Natural killer cell treated with Interleukin-12 subunit alpha and Interleukin-12 subunit beta and Interleukin-15 and Interleukin-18, amount 100 ng/mL, for 72 hours (primary cell): ENCODE measurements at places on chromosomes 5 and 9.

GRCh38 chr9:79977510-79978197 is 405.9 kb downstream of the TLE4 start:
- no peak overlapping the region for H3K27ac ChIP-seq
- H3K4me1 ChIP-seq: no peaks in the 10 kb centered on the region

GRCh38 chr9:77748214-77748772 is 100.2 kb upstream of the GNA14 start:
- H3K36me3 ChIP-seq: no peaks in the 10 kb centered on the region
- no peaks in the 10 kb centered on the region for H3K4me1 ChIP-seq
- H3K4me3 ChIP-seq: no peak overlapping the region
- H3K27ac ChIP-seq: no peak overlapping the region

DNA sequence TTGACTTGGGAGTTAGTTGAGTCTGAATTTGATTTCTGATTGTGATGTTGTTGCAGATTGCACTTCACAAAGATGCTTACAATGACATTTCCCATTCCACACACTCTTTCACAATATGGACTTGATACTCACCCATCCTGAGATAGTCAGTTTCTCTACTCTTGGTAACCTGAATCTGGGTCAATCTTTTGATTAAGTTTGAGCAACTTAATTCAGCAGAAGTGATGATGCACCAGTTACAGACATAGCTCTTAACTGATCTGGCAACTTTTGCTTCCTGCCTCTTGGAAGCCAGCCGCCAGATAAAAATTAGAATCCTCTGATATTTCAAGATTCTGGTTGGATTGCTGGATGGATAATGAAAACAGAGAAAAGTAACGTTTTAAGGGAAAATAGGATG is 79.7 kb upstream of the OSMR start:
- DNase-seq: no peak
- H3K4me3 ChIP-seq: no peak overlapping the region
- peaks cover 9% of the 10 kb centered on the region for H3K27me3 ChIP-seq
- H3K27ac ChIP-seq: no peak overlapping the region
- peaks cover 6% of the 10 kb centered on the region for H3K36me3 ChIP-seq
- H3K4me1 ChIP-seq: no peaks in the 10 kb centered on the region

DNA sequence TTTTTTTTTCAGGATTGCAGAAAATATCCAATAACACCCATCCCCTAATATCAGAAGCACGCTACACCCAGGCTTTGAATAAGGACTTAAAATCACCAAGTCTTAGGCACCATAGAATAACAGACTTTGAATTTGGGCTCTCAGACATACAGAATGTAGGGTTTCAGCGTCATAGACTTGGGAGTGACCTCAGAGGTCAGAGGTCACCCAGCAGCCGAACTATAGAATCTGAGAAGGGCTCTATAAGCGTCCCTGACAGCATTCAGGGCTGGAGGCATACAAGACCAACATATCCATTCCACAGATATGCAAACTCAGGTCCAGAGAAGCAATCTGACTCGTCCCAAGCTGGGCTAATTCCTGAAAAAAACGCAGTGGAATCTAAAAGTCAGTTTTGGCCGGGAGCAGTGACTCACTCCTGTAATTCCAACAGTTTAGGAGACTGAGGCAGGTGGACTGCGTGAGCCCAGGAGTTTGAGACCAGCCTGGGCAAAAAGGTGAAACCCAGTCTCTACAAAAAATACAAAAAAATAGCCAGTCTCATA is 34.7 kb downstream of the SLC6A7 start:
- H3K4me1 ChIP-seq: no peaks in the 10 kb centered on the region
- no peak for DNase-seq
- no peak overlapping the region for H3K27ac ChIP-seq
- H3K36me3 ChIP-seq: no peaks in the 10 kb centered on the region
- no peak overlapping the region for H3K4me3 ChIP-seq

GRCh38 chr5:126383776-126384175 is 39.4 kb upstream of the GRAMD2B start:
- H3K27ac ChIP-seq: no peak overlapping the region
- no peaks in the 10 kb centered on the region for H3K4me1 ChIP-seq
- H3K4me3 ChIP-seq: no peak overlapping the region
- H3K36me3 ChIP-seq: peaks cover 4% of the 10 kb centered on the region

- no peak overlapping the region for H3K4me3 ChIP-seq
- no peaks in the 10 kb centered on the region for H3K4me1 ChIP-seq
- H3K27me3 ChIP-seq: no peaks in the 10 kb centered on the region
- no peak overlapping the region for H3K27ac ChIP-seq
- H3K36me3 ChIP-seq: no peaks in the 10 kb centered on the region
- DNase-seq: no peak
Measured at GRCh38 chr5:86500947-86501346, 116.8 kb upstream of the COX7C start.

GRCh38 chr5:123092696-123093095 is 3.7 kb downstream of the PRDM6 start:
- peaks cover 78% of the 10 kb centered on the region for H3K27me3 ChIP-seq
- no peak overlapping the region for H3K27ac ChIP-seq
- H3K4me3 ChIP-seq: no peak overlapping the region
- peaks cover 6% of the 10 kb centered on the region for H3K36me3 ChIP-seq

DNA sequence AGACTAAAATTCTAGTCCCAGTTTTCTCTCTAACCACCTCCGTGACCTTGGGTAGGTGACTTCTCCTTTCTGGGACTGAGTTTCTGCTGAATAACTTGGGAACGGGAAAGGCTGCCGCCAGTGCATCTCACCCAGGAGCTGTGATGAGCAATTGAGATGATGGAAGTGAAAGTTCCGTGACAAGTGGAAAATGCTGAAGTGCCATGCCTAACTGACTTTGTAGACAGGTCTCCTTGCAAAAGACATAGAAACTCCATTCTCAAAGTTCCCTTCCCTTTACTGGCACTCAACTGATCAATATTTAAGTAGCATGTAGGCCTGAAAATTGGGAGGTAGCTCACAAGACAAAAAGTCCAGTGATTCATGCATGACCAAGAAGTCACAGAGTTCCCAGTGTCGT is 6.3 kb upstream of the ADAM19 start:
- no peaks in the 10 kb centered on the region for H3K27me3 ChIP-seq
- no peak for DNase-seq
- no peak overlapping the region for H3K4me3 ChIP-seq
- H3K27ac ChIP-seq: peak overlapping the region; percentile 32

DNA sequence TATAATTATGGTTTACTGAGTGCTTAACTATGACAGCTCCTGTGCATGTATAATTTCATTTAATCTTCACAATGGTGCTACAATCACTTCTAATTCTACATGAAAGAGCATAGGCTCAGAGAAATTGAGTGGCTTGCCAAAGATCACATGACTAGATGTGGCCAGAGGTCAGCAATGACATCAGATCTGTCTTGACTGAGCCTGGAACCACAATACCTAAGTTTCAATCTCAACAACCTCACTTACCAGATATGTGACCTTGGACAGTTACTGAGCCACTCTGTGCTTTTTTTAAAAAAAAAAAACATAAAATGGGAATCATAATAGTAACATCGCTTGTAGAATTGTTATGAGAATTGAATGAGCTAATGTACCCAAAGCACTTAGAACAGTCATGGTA is 130.7 kb downstream of the TRIM32 start:
- H3K4me1 ChIP-seq: no peaks in the 10 kb centered on the region
- peaks cover 2% of the 10 kb centered on the region for H3K27me3 ChIP-seq
- H3K4me3 ChIP-seq: no peak overlapping the region
- H3K36me3 ChIP-seq: no peaks in the 10 kb centered on the region
- H3K27ac ChIP-seq: no peak overlapping the region

GRCh38 chr9:37792122-37792521 is 7.3 kb upstream of the EXOSC3 start:
- H3K27ac ChIP-seq: no peak overlapping the region
- no peak overlapping the region for H3K4me3 ChIP-seq
- H3K36me3 ChIP-seq: peaks cover 5% of the 10 kb centered on the region
- no peak for DNase-seq

DNA sequence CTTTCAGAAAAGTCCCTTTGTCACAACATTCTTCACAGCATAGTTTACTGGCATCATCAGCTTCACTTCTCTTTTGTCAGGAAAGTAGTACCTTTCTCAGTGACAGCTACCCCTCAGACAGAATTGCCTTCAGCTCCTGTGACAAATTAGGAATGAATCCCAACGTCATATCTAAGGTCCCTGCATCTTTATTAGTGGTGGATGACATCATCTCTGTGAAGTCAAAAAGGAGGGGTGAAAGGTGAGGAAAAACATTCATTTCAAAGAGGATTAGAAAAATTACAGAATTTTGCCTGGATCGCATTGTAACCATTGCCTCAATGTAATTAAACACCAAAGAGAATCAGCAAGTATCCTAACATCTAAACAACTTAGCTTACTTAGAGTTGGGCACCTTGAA is 7.9 kb upstream of the INSL6 start:
- no peaks in the 10 kb centered on the region for H3K36me3 ChIP-seq
- H3K4me3 ChIP-seq: no peak overlapping the region
- no peak for DNase-seq
- H3K27me3 ChIP-seq: peaks cover 34% of the 10 kb centered on the region

DNA sequence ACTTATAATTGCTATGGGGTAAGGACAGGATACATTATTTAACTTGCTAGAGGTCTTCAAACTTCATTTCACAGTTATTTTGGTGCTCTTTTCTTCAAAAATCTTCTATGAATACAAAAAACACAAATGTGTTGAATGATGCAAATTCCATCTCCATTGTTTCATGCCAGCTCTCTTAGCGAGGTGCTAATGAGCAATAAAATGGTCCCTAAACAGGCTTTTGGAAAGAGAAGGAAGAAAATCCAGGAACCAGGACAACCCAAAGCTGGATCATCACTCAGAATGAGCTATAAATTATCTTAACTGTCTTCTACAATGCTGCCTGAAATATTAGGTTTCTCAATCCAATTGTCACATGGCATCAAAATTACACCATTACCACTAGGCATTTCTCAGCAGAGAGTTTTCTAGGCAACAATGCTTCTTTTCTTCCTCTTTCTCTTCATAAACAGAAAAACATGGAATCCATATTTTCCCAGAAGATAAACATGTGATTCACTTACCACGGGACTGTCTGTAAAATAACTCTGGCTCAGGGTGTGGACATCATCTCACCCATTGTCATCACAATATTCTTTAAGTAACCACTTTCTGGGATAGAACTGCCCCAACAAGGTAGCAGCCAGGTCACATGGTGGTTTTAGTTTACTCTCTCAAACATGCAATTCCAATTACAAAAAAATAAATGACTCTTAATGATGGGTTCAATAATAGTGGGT is 249.4 kb downstream of the NPR3 start:
- no peak overlapping the region for H3K27ac ChIP-seq
- DNase-seq: no peak
- H3K27me3 ChIP-seq: peaks cover under 1% of the 10 kb centered on the region
- no peaks in the 10 kb centered on the region for H3K36me3 ChIP-seq

GRCh38 chr9:86242071-86242470 is 17.4 kb downstream of the C9orf153 start:
- no peak overlapping the region for H3K4me3 ChIP-seq
- no peak overlapping the region for H3K27ac ChIP-seq
- peaks cover 6% of the 10 kb centered on the region for H3K27me3 ChIP-seq
- no peaks in the 10 kb centered on the region for H3K4me1 ChIP-seq

- no peak overlapping the region for H3K27ac ChIP-seq
- no peaks in the 10 kb centered on the region for H3K27me3 ChIP-seq
- H3K4me3 ChIP-seq: no peak overlapping the region
Measured at GRCh38 chr5:117943541-117943940, 1044.8 kb downstream of the DTWD2 start.

DNA sequence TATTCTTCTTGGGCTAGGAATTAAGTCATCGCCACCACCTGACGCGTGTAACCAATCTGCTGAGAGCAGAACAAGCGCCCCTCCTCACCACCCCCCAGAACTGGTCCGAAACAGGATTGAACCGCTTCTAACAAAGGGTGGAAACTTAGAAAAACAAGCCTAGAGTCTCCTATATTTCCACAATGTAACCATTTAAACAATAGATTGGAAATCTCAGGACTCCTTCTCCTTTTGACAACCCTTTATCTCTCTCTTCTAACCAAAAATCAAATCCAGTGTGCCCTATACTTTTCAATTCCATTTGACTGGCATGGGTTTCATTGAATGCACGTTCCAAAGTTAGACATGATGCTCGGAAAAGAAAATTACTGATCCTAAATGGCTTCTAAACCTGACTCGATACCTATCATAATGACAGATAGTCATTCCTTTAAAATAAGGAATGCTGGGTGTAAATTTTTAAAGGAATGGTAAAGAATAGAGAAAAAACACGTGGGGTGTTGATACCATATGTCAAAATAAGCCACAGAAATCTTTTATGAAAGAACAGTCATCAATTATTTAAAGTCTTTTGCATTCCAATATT is 1.2 kb downstream of the ARRDC3 start:
- no peaks in the 10 kb centered on the region for H3K27me3 ChIP-seq
- DNase-seq: peak; percentile 77
- H3K27ac ChIP-seq: peak overlapping the region; percentile 94
- H3K4me1 ChIP-seq: peaks cover 31% of the 10 kb centered on the region
- peaks cover 11% of the 10 kb centered on the region for H3K36me3 ChIP-seq

- DNase-seq: no peak
- peaks cover 12% of the 10 kb centered on the region for H3K4me1 ChIP-seq
- H3K27ac ChIP-seq: no peak overlapping the region
Measured at GRCh38 chr9:120630333-120630732, 50.4 kb upstream of the CDK5RAP2 start.

- peaks cover 6% of the 10 kb centered on the region for H3K36me3 ChIP-seq
- no peak for DNase-seq
- H3K4me3 ChIP-seq: no peak overlapping the region
- no peaks in the 10 kb centered on the region for H3K27me3 ChIP-seq
- no peak overlapping the region for H3K27ac ChIP-seq
- no peaks in the 10 kb centered on the region for H3K4me1 ChIP-seq
Measured at GRCh38 chr5:63602971-63603370, 359.3 kb downstream of the HTR1A start.

DNA sequence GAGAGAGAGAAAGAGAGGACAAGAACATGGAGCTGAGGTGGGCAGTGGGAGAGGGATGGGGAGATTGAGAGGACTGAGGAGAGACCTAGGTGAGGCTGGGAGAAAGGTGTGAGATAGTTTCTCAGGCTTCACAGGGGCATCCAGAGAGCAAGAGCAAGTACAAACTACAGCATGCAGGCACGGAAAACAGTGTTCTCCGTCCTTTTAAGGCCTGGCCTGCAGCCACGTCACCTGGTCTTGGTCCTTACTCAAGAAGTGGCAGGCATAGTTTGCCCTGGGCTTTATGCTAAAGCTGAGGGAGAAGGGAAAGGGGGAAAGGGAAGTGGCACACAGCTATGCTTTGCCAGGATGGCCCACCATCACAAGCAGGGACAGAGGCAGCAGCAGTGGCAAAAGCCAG is 65.7 kb downstream of the SIL1 start:
- peaks cover 9% of the 10 kb centered on the region for H3K27me3 ChIP-seq
- no peak for DNase-seq
- no peak overlapping the region for H3K4me3 ChIP-seq
- no peak overlapping the region for H3K27ac ChIP-seq
- peaks cover 15% of the 10 kb centered on the region for H3K4me1 ChIP-seq

- H3K36me3 ChIP-seq: peaks cover 25% of the 10 kb centered on the region
- no peak overlapping the region for H3K4me3 ChIP-seq
- H3K27me3 ChIP-seq: no peaks in the 10 kb centered on the region
- no peak for DNase-seq
- peaks cover 33% of the 10 kb centered on the region for H3K4me1 ChIP-seq
Measured at GRCh38 chr5:37724395-37725125, 115.3 kb downstream of the GDNF start.
